ENCODE measurements at places on chromosomes 3 and 15.
A peak's percentile ranks its signal among the peaks of the same experiment; 100 is the strongest.

- no peak for DNase-seq
These were observed 19.7 kb downstream of the SPSB4 start for GRCh38 chr3:141070727-141071357.

- DNase-seq, result no peak
These were observed 39.4 kb upstream of the LMOD3 start for GRCh38 chr3:69161587-69162307.

GRCh38 chr3:32973982-32974381, 22.5 kb downstream of the CCR4 start:
- no peak for DNase-seq

- no peak for DNase-seq
These were observed 279.1 kb upstream of the THRB start for GRCh38 chr3:24773798-24774197.

DNA sequence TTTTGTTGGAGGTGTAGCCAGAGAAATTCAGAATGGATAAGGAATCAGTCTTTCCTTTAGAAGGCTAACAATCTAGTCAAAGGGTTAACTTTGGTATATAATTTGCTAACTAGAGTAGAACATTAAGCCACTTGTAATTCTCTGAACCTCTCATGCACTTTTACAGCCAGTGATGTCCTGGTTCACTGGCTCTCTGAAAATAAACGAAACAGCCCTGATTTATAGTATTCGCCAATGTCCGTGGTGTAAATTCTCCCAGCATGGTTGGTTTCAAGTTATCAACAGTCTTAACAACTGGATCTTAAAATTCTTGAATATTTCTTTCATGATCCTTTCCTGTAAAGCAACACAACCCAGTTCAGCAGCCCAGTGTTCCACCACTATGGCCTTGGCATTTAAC, 500.4 kb upstream of the CDIN1 start:
- DNase-seq, result no peak

GRCh38 chr15:69976366-69976994, 121.2 kb downstream of the TLE3 start:
- DNase-seq, result peak; percentile 74

DNA sequence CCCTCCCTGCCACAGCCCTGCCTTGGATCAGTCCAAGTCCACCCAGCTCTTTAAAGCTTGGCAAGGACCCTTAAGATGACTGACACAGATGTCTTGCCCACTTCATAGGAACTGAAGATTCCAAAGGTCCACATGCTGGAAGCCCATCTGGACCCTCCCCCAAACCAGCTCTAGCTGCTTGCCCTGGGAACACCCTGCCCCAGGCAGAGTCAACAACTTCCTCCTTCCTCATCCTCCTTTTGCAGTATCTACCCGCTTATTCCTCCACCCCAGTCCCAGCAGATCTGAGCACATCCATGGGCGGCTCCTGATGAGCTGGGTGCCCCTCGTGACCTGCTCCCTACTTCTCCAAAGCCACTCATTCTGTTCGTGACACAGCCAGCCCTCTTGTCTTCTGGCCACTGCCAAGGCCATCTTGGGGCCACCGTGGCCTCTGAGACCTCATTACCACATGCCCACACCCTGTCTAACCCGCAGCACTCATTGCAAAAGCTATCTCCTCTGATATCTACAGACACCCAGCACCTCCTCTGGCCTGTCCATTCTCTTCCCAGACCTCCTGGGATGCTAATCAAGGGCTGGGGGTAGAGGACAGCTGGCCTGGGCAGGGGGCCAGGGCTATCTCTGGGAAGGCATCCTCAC, 2.0 kb upstream of the PFKFB4 start:
- no peak for DNase-seq

- DNase-seq, result no peak
These were observed 309.6 kb downstream of the TUSC7 start for GRCh38 chr3:117019082-117019713.

GRCh38 chr15:63599401-63600000, 2.3 kb downstream of the FBXL22 start:
- no peak for DNase-seq

- no peak for DNase-seq
These were observed 79.2 kb downstream of the B3GALNT1 start for GRCh38 chr3:161025911-161026310.

GRCh38 chr3:7800006-7800780, 701.4 kb upstream of the LMCD1 start:
- DNase-seq, result no peak

GRCh38 chr3:129619726-129620162, 13.3 kb upstream of the PLXND1 start:
- no peak for DNase-seq

DNA sequence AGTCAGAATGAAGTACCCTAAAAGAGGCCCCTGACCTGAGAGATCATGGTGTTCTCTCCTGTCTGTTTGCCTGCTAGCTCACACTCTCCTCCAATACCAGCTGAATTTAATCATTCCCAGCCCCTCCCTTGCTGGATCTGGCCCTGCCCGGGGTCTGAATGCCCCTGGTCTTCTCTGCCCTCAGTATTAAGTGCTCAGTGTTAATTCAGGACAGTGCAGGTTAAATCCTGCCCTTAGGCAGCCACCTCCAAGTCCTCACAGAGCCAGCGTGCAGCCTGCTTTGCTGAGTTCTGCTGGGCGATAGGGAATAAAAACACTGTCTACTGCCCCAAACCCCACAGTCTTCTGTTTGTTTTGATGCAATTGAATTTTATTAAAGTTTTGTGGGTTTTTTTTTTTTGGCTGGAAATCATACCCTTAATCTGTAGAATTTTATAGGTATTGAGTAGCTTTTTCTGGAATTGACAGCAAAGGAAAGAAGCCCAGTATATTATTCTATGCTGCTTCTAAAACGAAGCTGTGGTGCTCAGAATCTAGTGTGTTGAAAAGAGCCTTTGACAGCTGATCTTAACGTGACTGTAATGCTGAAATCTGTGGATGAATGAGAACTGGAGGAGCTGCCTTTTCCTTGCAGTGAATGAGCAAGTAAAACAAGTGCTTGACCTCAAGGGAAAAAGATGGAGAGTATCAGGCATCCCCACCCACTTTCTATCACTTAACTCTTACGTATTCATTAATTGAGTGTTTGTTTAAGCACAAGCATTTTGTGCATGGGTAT, 12.3 kb upstream of the BDH1 start:
- DNase-seq, result no peak

- DNase-seq, result no peak
These were observed 19.9 kb downstream of the TMEM212 start for GRCh38 chr3:171862993-171863521.

GRCh38 chr3:154280161-154280560, 44.1 kb downstream of the DHX36 start:
- DNase-seq, result no peak

- DNase-seq, result no peak
These were observed at the start of gene UROC1 for GRCh38 chr3:126517291-126517951. UROC1 (minus strand) TSS chr3:126517773; CDS start chr3:126517719, 54 bp downstream.

- no peak for DNase-seq
These were observed 206.8 kb downstream of the MAGI1 start for GRCh38 chr3:65831733-65832425.

GRCh38 chr15:39396979-39397615, 183.8 kb upstream of the THBS1 start:
- no peak for DNase-seq

DNA sequence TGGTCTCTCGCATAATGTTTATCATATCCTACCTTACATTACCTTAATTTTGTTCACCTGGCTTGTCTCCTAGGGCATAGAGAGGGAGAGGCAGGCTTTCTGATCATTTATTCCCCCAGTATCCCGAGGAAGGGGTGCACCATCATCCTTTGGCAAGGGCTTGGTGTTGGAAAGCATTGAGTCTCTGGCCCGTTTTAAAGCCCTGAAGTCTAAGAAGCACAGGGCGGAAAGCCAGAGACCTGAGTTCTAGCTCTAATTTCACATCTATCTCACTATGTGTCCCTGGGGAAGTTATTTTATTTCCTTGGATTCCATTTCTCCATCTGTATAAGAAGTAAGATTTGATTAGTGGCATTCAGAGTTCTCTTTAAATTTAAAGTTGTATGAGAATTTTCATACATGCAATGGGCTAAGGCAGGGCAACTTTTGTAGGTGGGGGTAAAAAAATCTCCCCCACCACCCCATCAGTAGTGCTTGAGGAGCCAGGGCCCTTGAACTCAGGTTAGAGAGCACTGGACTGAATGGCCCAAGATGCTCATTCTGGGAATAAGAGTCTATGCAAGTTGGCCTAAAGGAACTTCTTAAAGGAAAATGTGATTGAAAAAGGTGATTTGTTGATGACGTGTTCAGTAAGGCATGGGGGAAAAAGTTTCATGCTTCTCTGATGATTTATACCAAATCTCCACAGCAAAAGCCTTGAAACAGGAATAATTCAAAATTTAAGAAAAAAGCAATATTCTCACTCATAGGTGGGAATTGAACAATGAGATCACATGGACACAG, 10.1 kb downstream of the TMC3 start:
- DNase-seq, result no peak

GRCh38 chr15:67853454-67853853, 13.6 kb upstream of the RNU6-1 start:
- no peak for DNase-seq

GRCh38 chr15:76991048-76991447, 3.9 kb upstream of the PSTPIP1 start:
- DNase-seq, result peak; percentile 47

GRCh38 chr3:71389191-71389590, 194.3 kb downstream of the FOXP1 start:
- DNase-seq, result no peak

GRCh38 chr3:54826251-54826691, 101.6 kb downstream of the LRTM1 start:
- DNase-seq, result no peak

- DNase-seq, result no peak
These were observed 2.2 kb upstream of the IGDCC3 start for GRCh38 chr15:65379986-65380385.

GRCh38 chr3:161423911-161424522, 52.7 kb upstream of the SPTSSB start:
- no peak for DNase-seq

DNA sequence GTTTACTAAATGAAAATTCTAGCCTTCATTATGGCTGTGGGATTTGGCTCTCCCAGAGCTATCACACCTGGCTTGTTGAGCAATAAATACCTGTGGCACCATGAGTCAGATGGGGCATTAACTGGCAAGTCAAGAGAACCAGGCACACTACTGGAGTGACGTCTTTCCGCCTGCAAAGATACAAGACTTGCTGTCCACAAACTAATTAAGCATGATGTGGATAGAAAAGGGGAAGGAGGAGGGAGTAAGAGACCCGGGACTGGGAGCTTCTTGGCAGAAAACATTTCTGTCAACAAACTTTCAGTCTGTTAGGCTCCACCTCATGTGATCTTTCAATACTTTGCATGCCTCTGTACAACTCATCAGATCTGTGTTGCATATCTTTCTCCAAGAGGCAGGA, 56.5 kb downstream of the CLDN1 start:
- no peak for DNase-seq

DNA sequence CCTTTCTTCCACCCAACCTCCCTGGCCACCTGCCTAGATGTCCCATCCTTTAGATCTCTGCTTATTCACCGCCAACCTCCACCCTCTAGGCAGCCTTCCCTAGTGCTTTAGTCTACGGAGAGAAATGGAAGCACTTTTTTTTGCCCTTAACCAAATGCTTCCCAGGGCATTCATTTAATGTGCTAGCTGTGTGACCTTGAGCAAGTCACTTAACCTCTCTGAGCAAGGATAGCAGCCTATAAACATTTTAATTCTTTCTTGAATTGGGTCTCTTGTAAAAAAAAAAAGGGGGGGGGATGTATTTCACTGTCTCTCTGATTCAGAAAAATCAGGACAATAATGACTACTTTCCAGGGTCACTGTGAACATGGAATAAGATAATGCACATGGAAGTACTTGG, 3.2 kb upstream of the INSYN1 start:
- no peak for DNase-seq

- no peak for DNase-seq
These were observed 88.3 kb upstream of the ACP3 start for GRCh38 chr3:132228923-132229322.

GRCh38 chr15:98549741-98550140, 98.6 kb upstream of the IGF1R start:
- DNase-seq, result no peak

- DNase-seq, result no peak
These were observed 144.0 kb upstream of the SMAD3 start for GRCh38 chr15:66921319-66921915.

GRCh38 chr3:168574455-168575158, 478.9 kb upstream of the GOLIM4 start:
- DNase-seq, result no peak

GRCh38 chr3:33201195-33201594, 17.4 kb downstream of the SUSD5 start:
- no peak for DNase-seq

DNA sequence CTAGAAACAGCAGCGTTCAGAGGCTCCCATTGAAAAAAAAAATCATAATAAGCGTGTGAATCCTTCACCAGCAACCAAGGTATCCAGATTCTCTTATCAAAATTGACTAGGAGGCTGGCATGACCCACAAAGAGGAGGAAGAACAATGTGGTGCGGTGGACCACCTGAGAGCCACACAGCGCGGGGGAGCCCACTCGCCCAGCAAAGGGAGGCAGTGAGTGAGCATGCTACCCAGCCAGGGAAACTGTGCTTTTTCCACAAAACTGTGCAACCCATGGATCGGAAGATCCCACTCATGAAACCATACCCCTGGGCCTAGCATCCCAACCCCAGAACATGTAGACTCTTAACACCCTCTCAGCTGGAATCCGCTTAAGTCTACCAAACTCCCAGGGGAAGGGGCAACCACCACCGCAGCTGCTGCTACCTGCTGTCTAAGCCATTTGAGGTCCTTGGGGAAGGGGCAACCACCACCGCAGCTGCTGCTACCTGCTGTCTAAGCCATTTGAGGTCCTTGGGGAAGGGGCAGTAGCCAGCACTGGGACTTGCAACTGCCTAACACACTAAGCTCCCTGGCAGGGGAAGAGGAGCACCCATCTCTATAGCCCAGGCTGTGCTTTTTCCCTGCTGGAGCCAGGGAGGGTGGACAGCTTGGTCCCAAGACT, 102.8 kb upstream of the CLDN18 start:
- DNase-seq, result no peak

DNA sequence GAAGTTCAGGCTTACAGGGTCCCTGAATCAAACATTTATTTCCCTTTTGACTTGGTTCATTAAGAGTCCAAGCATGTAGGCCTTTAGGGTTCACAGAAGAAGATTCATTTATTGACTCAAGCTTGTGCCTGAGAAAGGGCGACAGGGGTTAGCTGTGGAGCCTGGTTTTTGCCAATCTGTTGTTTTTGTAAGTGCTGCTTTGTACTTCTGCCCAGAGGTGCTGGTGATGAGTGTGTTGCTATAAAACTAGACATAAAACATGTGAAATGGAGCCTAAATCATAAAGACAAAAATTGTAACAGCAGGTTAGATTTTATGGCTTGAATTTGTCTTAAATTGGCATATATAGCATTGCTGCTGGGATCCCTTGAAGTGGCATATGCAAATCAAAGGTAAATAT, 308.3 kb upstream of the UBE2E2 start:
- DNase-seq, result no peak

- no peak for DNase-seq
These were observed 32.7 kb upstream of the NUDT16 start for GRCh38 chr3:131348911-131349310.

GRCh38 chr3:145124900-145125678, 1035.9 kb downstream of the PLOD2 start:
- no peak for DNase-seq

Measured in activated CD8-positive, alpha-beta memory T cell treated with anti-CD3 and anti-CD28 coated beads, Interleukin-2, amount 50 U/mL, for 48 hours (primary cell).